ENCODE measurements at places on chromosomes 6 and 20. TPM values are rescaled to one million over a fixed set of nuclear protein-coding genes. Genes with fewer than 3 reads are reported as not detected.

GRCh38 chr6:115677198-115677597 is 383.5 kb downstream of the FRK start:
- no peak for DNase-seq
- H3K4me1 ChIP-seq, result no peaks in the 10 kb centered on the region
- H3K4me3 ChIP-seq, result no peak overlapping the region

GRCh38 chr20:31661625-31662371 is 24.1 kb downstream of the COX4I2 start:
- H3K36me3 ChIP-seq, result peaks cover 30% of the 10 kb centered on the region
- peak overlapping the region; percentile 68 for H3K27ac ChIP-seq
- H3K4me1 ChIP-seq, result peaks cover 47% of the 10 kb centered on the region
- DNase-seq, result peak; percentile 89
- H3K4me3 ChIP-seq, result peak overlapping the region; percentile 44

GRCh38 chr6:33799454-33800113 is 4.2 kb downstream of the MLN start:
- peaks cover 33% of the 10 kb centered on the region for H3K27me3 ChIP-seq
- no peaks in the 10 kb centered on the region for H3K4me1 ChIP-seq
- H3K27ac ChIP-seq, result no peak overlapping the region
- no peak overlapping the region for H3K4me3 ChIP-seq
- no peak for DNase-seq

DNA sequence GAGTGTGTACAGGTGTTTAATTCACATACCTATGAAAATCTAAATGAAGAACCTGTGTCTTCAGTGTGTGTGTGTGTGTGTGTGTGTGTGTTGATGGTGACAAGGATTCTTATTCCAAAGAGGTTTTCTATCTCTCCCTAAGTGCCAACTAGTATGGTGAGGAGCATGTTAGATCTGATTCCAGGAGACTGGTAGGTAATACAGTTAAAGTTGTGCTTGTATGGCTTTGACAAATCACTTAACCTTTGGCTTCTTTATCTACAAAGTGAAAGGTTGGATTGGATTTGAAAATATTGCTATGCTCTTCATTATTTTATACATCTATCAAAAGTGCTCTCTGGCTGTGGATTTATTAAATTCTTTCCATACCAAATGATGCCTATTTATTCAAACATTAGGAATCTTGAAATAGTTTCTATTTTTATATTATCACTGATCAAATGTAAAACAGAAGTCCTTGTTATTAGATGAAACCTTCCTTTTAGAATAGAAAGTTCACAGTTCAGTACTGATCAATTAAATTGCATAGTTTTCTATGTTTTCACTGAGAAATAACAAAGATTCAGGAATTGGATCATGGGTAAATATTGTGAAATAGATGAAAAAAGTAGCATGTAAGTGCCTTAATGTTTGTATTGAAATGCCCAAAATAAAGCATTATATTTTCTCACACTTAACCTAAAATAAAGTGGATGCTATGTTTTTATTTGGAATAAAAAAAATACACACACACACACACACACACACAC is 84.4 kb upstream of the MLIP start:
- no peak overlapping the region for H3K27ac ChIP-seq
- no peaks in the 10 kb centered on the region for H3K36me3 ChIP-seq
- no peaks in the 10 kb centered on the region for H3K4me1 ChIP-seq
- H3K4me3 ChIP-seq, result no peak overlapping the region
- no peaks in the 10 kb centered on the region for H3K27me3 ChIP-seq

DNA sequence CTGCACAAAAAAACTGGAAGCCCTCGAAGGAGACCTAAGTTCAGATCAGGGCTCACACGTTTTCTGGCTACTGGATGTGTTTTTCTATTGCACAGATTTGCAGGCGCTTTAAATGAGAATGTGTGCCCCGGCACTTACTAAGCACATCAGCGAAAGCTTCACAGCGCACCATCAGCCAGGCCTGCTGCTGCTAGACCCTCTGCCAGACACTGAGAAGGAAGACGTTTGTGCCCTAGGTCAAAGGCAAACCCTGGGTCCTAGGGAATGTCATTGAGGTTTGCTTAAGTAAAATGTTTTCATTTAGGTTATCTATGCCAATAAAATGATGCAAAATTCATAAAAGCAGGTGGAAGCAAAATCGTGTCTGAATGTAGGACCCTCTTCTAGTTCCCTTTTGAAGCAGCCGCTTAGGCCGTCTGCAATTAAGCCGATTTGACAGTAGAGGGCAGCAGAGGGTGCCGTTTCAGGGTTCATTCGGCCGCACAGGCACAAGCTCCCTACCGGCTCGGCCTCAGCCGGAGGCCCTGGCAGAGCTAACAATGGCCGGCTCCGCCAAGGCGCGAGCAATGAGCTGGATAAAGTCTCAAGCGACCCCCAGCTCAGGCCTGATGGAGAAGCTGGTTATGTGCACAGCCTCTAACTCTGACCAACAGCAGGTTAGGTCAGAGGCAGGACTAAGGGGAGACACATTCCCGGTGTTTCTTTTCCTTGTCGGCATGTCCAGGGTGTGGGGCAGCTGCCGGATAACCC is 107.2 kb upstream of the FOXA2 start:
- H3K36me3 ChIP-seq, result no peaks in the 10 kb centered on the region
- H3K4me3 ChIP-seq, result no peak overlapping the region

DNA sequence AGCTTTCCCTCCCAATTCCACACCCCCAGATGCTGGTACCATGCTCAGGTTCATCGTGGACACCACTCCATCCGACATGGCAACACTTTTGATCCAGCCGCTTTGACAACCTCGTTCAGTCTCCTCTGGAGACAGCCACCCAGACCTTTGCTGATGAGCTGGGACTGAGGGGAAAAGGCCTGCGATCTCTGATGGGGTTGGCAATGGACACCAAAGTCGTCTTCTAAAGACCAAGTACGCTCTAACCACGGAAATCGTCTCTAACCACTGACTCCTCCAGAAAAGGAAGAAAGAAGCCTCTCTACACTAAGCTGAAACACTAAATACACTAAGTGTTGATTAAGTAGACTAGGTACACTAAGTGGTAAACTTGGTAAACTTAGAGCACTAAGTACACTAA is 26.1 kb upstream of the HLA-E start:
- H3K27ac ChIP-seq, result no peak overlapping the region
- peaks cover 24% of the 10 kb centered on the region for H3K4me1 ChIP-seq
- H3K27me3 ChIP-seq, result peaks cover 98% of the 10 kb centered on the region
- DNase-seq, result no peak
- no peaks in the 10 kb centered on the region for H3K36me3 ChIP-seq
- no peak overlapping the region for H3K4me3 ChIP-seq

DNA sequence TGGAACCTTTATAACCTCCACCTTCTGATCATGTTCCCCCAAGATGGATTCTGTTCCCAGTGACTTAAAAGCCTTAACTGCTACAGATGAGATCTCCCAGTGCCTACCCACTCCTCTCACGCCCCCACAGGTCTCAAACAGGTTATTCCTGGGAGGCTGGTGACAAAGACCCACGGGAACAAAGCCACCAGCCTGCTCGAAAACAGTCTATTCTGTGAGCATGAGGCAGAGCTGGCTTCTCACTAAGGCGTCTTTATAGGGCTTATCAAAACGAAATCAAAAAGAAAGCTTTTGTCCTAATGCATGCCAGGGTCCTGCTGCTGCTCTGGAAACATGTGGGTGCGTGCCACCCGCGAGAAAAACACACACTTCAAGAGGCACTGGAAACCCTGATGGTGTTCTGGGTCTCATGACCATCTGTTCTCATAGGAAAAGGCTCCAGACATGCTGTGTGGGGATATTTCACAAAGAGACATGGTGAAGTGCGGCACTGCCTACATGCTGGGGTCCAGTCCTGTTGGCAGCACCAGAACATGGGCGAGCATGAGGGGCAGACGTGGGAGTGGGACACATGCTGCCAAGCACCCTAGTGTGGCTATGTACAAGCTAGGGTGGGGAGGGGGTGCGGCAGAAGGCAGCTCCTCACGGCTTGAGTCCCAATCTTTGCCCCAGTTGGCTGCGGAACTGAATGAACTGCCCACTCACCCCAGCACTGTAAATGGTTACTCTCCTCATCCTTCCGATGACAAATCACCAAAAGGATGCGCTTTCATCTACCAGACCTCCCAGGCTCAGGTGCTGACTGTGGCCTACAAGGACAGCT is 2.1 kb downstream of the FKBP1A start:
- peaks cover 52% of the 10 kb centered on the region for H3K4me1 ChIP-seq
- peak overlapping the region; percentile 88 for H3K27ac ChIP-seq
- H3K4me3 ChIP-seq, result peak overlapping the region; percentile 85
- no peak for DNase-seq
- H3K27me3 ChIP-seq, result no peaks in the 10 kb centered on the region
- peaks cover 6% of the 10 kb centered on the region for H3K36me3 ChIP-seq

DNA sequence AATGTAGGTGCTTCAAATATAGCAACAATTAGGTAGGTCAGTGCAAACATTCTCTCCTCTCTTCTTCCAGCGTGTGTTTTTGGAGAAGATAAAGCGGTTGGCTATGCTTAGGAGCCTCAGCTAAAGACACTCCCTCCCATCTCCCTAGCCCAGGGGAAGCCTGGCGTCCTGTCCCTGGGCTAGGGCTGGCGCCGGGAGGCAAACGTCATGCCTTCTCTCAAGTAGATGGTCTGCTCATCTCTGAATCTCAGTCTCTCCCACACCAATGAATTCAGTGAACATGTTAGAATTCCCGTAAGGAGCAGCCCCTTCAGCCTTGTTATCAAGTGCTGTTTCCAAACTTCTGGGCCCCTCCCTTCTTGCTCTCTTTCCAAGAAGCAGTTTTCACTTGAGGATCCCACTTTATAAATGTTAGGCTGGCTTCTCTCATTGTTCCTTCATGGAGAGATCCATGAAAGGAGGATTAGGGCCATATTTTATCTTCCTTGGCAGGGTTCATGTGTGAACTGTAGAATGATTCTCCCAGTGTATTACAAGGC is 142.8 kb downstream of the CLIC5 start:
- no peak overlapping the region for H3K27ac ChIP-seq
- no peak overlapping the region for H3K4me3 ChIP-seq
- H3K27me3 ChIP-seq, result no peaks in the 10 kb centered on the region
- H3K36me3 ChIP-seq, result no peaks in the 10 kb centered on the region

- peaks cover 12% of the 10 kb centered on the region for H3K4me1 ChIP-seq
- H3K36me3 ChIP-seq, result no peaks in the 10 kb centered on the region
- H3K27ac ChIP-seq, result no peak overlapping the region
Observed at GRCh38 chr6:69866770-69867638, 648 bp downstream of the COL19A1 start.

DNA sequence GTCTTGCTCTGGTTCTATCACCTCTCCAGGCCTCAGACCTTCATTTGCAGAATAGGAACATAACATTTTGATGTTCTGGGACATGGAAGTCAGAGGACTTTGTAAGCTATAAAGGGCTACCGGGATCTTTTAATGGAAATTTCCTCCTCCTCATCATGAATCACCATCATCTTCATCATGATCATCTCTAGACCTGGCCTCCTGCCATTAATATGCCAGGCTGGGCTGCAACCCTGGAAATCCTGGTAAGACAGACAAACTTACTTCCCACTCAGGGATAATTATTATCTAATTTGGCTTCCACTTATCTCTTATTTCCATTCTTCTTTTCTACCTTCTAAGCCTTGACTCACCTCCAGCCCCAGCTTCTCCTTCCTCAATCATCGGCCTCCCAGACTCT is 41.0 kb upstream of the MRPS18A start:
- DNase-seq, result no peak
- no peak overlapping the region for H3K4me3 ChIP-seq
- no peaks in the 10 kb centered on the region for H3K27me3 ChIP-seq
- no peaks in the 10 kb centered on the region for H3K36me3 ChIP-seq
- H3K4me1 ChIP-seq, result peaks cover 19% of the 10 kb centered on the region

- no peaks in the 10 kb centered on the region for H3K27me3 ChIP-seq
- no peaks in the 10 kb centered on the region for H3K36me3 ChIP-seq
- no peaks in the 10 kb centered on the region for H3K4me1 ChIP-seq
- no peak overlapping the region for H3K4me3 ChIP-seq
- DNase-seq, result no peak
Observed at GRCh38 chr6:140090871-140091270, 716.4 kb upstream of the CITED2 start.

GRCh38 chr6:16789329-16790038 is 28.2 kb upstream of the ATXN1 start:
- H3K27me3 ChIP-seq, result no peaks in the 10 kb centered on the region
- DNase-seq, result no peak

- H3K4me1 ChIP-seq, result no peaks in the 10 kb centered on the region
- H3K4me3 ChIP-seq, result no peak overlapping the region
- DNase-seq, result no peak
Observed at GRCh38 chr20:51128198-51128597, 105.3 kb upstream of the KCNG1 start.

DNA sequence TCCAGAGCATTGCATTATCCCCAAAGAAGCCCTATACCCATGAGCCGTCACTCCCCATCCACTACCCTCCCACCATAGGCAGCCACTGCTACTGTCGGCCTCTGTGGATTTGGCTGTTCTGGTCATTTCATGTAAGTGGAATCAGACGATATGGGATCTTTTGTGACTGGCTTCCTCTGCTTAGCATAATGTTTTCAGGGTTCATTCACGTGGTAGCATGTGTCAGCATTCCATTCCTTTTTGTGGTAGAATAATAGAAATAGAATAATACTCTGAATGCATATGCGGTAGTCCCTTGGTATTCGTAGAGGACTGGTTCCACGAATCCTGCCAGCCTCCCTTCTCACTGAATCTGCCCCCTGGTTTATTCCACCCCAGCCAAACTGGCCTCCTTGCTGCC is 402.6 kb upstream of the SULF2 start:
- H3K27ac ChIP-seq, result no peak overlapping the region
- no peaks in the 10 kb centered on the region for H3K27me3 ChIP-seq
- H3K4me3 ChIP-seq, result no peak overlapping the region
- no peaks in the 10 kb centered on the region for H3K36me3 ChIP-seq
- no peak for DNase-seq
- H3K4me1 ChIP-seq, result no peaks in the 10 kb centered on the region

- no peaks in the 10 kb centered on the region for H3K36me3 ChIP-seq
- no peak overlapping the region for H3K27ac ChIP-seq
- no peak for DNase-seq
Observed at GRCh38 chr6:10465629-10466499, 51.0 kb upstream of the TFAP2A start.

- H3K4me3 ChIP-seq, result no peak overlapping the region
- H3K27ac ChIP-seq, result no peak overlapping the region
- H3K4me1 ChIP-seq, result no peaks in the 10 kb centered on the region
- H3K27me3 ChIP-seq, result no peaks in the 10 kb centered on the region
- no peak for DNase-seq
- no peaks in the 10 kb centered on the region for H3K36me3 ChIP-seq
Observed at GRCh38 chr6:14606353-14606752, 488.8 kb downstream of the CD83 start.

DNA sequence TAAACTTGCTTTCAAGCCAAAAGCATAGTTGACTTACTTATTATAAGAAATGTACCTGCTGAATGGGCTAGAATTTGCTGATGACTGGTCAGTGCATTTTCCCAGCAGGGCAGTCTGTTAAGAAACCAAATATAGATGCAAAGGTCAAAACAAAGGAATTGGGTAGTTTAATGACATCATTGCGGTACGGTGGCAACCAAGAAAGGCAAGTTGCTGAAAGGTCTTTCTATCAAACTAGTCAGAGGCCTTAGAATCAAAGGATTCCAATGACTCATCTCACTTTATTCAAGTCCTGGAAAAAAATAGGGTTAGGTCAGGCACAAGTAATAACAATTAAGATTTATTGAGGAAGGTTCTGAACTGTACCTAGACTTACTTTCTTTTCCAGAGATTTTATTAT is 76.4 kb downstream of the KIZ start:
- no peaks in the 10 kb centered on the region for H3K4me1 ChIP-seq
- no peak overlapping the region for H3K4me3 ChIP-seq
- no peak for DNase-seq
- H3K36me3 ChIP-seq, result no peaks in the 10 kb centered on the region

PCK1 gene
- total RNA-seq, result 4.7 TPM

HLA-DOB gene
- 0.64 TPM for total RNA-seq

CLVS2 gene
- total RNA-seq, result not detected

TRIM15 gene
- not detected for total RNA-seq

IL17F gene
- not detected for total RNA-seq
